HT1080 (cell line): ENCODE measurements at places on chromosomes 2 and 18. TPM values are rescaled to one million over a fixed set of nuclear protein-coding genes. Genes with fewer than 3 reads are reported as not detected.

Gene WNT6
- total RNA-seq: not detected in 2 replicates

Gene KIF1A
- 0.14 TPM in 1 of 2 replicates, not detected in the other for total RNA-seq

Gene RPE
- 91.4 and 103 TPM in 2 replicates for total RNA-seq

Gene METAP1D
- 9.5 and 10.7 TPM in 2 replicates for total RNA-seq

Gene ACKR3
- total RNA-seq: not detected in 2 replicates

Gene DGUOK
- total RNA-seq: 89.7 and 92.1 TPM in 2 replicates

Gene GEN1
- total RNA-seq: 11.0 and 11.9 TPM in 2 replicates

Gene TEX44
- not detected in 2 replicates for total RNA-seq

Gene CD8B2
- total RNA-seq: not detected in 2 replicates

Gene RAX
- not detected in 2 replicates for total RNA-seq

Gene PLCD4
- 1.7 and 2.4 TPM in 2 replicates for total RNA-seq

- peak; percentile 78 for DNase-seq
Measured at GRCh38 chr2:238143239-238143951, 4.9 kb downstream of the KLHL30 start.

DNA sequence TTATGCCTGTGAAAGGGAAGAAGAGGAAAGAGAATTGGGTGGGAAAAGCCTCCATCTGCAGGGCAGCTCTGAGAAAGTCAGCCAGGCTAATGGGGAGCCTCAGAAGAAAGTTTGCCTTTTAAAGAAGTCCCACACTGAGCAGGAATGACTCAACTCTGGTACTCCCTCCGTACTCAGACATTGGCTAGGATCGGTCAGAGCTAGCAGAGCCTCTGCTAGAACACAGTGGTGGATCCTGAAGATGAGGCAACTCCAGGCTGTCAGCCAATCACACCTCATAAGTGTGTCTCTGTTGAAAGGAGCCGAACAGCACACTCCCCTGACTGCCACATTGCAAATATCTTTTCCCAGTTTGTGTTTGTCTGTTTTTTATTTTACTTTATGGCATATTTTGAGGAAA lies 96.9 kb downstream of the HNRNPLL start:
- DNase-seq: peak; percentile 61

DNA sequence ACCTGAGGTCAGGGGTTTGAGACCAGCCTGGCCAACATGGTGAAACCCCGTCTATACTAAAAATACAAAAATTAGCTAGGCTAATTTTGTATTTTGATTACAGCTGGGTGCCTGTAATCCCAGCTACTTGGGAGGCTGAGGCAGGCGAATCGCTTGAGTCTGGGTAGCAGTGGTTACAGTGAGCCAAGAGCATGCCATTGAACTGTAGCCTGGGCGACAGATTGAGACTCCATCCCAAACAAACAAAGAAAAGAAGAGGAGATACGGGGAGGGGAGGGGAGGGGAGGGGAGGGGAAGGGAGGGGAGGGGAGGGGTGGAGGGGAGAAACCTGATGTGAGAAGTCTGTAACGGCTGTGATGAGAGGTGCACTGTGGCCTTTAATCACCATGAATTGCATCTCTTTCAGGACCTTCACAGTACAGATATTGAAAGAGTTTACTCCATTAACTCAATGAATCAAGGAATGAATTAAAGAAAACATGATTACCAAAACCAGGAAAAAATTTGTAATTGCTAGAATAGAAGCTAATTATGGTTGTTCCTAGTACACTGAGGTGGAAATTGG lies 135.3 kb downstream of the CALCRL start:
- no peak for DNase-seq

- DNase-seq: no peak
Measured at GRCh38 chr2:1771626-1772280, 27.4 kb upstream of the PXDN start.

DNA sequence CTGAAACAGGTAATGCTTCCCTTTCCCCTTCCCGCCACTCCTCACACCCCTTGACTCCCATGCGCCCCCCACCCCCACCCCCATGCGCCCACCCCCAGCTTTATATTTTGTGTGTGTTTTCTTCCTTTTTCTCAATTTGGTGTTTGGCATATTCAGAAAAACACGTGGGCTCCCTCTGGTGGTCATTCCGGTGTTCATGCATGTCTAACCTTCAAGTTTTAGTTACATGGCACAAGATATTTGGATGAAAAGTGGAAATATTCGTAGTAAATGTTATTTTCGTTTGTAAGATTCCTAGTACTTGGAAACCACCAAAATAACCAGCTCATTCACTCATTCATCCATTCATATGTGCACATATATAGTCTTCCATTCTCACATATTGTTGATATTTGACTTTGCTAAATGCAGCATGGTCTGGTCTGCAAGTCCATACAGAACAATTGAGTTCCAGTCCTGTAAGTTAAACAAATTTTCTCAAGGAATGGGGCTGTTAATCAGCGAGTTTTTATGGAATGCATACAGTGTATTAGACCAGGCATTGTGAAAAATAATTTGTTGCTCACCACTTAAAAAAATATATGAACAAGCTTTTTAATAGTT lies 143.6 kb upstream of the MAP3K20 start:
- DNase-seq: peak; percentile 49

- no peak for DNase-seq
Measured at GRCh38 chr2:2007551-2008501, 263.5 kb upstream of the PXDN start.

DNA sequence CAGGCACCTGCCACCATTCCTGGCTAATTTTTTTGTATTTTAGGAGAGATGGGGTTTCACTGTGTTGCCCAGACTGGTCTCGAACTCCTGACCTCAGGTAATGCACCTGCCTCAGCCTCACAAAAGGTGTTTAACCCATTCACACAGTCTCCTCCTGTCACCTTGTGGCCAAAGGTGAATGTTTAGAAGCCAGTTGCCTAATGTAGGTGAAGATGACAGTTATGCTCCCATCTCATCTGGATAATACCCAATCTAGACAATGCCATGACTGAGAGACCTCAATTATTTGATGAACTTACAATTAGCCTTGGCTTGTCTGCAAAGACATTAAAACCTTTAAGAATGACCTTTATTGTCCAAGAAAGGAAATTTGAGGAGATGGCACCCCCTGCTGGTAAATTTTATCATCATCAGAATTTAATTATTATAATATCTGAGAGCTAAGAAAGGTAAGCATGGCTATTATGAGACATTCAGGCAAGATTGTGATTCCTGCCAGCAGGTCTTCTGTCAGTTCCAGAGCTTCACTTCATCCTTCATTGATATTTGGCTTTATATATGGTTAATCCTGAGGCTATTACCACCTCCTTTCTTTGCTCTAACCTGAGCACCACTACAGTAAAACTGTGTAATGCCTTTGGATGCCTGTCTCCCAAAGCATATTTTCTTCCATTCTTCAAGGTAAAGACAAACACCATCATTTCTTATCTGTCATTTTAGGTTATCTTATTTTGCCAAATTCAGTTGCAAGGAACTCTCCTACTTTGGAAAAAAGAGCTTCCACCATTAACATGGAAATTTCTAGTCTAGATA lies 117.6 kb downstream of the FAM124B start:
- peak; percentile 46 for DNase-seq

DNA sequence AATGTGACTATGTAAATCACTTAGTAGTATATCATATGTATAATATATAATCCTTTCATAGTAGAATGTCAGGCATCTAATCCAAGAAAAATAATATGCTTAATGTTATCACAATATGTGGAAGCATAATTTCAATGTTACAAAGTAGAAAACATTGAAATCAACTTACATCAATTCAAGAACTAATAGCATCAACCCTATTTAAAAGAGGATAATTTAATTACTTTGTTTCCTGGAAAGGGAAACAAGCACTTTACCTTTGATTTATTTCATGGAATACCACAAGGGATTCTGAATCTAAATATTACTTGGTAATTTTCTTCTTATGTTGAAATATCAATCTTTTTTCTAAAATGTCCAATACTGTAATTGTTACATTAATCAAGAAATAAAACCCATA lies 30.6 kb upstream of the SOCS6 start:
- no peak for DNase-seq

GRCh38 chr2:136108463-136108862 lies 9.5 kb downstream of the CXCR4 start:
- DNase-seq: no peak

- DNase-seq: no peak
Measured at GRCh38 chr2:196314780-196315179, 143.4 kb upstream of the STK17B start.

DNA sequence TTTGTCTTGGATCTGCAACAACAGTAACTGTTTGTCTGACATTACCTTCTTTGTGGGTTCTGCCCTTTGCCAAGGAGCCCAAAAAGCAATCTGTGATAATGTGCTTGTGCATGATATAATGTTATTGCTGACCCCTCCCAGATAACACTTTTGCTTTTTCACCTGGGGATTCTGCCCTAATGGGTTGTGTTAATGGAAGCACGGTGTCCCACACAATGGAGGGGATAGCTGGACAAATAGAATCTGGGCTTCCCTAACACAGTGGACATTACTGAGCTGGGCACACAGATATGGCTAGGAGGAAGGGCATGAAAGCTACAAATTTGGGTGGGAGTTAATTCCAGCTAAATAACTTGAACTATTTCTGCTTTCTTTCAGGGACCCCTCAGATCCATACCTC lies 20.6 kb downstream of the PLB1 start:
- no peak for DNase-seq

- no peak for DNase-seq
Measured at GRCh38 chr2:47127862-47128543, 27.1 kb downstream of the STPG4 start.

DNA sequence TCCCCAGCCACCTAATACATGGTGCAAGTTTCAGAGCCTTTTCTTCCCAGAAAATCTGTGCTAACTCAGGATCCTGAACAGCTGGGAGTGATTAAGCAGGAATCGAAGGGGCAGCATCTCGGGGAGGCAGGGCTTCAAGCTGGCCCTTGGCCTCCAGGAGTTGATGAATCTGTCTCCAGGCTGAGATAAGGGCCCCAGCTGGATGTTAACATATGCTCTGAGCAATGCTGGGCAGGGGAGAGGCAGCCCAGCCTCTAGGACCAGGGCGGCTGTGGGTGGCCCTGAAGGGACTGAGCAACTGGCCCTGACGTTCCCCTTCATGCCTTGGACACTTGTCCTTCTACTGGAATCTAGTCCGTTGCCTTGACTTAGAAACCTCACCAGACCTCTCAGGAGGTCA lies 84.1 kb upstream of the EPC2 start:
- DNase-seq: no peak

GRCh38 chr18:77099485-77100370 lies 32.9 kb downstream of the MBP start:
- no peak for DNase-seq

- DNase-seq: no peak
Measured at GRCh38 chr2:74959106-74959751, 786 bp downstream of the POLE4 start.

DNA sequence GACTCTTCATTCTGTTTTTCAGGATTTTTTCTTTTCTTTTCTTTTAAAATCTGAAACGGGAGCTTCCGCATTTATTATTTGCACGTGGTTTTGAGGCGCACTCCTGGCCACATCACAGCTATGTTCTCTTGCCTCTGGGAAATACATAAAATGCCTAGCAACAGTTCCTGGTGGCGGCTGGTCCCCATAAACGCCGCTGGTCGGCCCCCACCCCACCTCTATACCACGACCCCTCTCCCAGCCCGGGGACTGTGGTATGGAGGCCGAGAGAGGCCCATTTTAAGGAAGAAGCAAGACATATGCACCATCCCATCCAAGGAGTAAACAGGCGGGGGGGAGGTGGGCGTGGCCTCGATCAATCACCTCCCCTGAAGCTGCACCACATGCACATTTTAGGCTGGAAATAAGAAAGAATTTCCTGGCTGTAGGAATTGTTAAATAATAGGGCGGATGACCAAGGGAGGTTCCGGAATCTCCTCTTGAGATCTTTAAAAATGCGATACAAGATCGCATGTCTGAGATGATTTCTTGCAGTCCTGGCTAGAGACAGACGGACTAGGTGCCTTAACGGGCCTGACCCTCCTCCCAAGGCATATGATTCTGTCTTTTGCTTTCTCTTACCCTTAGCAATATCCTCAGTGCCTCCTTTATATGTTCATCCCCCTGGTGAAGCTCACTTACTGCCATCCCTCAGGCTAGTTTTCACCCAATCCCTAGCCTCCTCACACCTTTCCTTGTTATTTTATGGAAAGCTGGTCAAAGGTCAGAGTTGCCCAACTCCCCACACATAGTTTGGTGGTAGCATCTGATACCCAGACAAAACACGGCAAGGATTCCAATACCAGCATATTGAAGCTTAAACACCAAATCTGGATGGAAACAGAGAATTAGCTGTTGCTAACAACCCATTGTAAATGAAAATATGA lies 82.4 kb downstream of the BCL2 start:
- peak; percentile 52 for DNase-seq
